GM23338 (cell line): ENCODE measurements at places on chromosomes 1 and 21.
A peak's percentile ranks its signal among the peaks of the same experiment; 100 is the strongest.

DNA sequence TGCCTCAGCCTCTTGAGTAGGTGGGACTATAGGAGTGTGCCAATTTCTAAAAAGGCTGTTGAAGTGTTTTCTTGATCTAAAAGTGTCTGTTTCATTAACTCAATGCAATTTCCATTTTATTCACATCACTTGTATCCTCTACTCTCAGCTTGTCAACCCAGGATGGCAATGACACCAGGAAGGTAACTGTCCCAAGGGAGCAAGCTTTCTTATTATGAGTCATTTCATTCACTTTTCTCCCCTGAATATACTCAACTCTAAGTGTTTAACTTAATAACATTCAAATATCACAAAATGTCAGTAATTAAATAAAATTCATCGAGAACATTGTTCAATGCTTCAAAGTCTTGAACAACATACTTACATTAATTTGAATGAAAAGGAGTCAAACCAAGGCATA, 22.9 kb upstream of the GFI1 start:
- no peak for DNase-seq

DNA sequence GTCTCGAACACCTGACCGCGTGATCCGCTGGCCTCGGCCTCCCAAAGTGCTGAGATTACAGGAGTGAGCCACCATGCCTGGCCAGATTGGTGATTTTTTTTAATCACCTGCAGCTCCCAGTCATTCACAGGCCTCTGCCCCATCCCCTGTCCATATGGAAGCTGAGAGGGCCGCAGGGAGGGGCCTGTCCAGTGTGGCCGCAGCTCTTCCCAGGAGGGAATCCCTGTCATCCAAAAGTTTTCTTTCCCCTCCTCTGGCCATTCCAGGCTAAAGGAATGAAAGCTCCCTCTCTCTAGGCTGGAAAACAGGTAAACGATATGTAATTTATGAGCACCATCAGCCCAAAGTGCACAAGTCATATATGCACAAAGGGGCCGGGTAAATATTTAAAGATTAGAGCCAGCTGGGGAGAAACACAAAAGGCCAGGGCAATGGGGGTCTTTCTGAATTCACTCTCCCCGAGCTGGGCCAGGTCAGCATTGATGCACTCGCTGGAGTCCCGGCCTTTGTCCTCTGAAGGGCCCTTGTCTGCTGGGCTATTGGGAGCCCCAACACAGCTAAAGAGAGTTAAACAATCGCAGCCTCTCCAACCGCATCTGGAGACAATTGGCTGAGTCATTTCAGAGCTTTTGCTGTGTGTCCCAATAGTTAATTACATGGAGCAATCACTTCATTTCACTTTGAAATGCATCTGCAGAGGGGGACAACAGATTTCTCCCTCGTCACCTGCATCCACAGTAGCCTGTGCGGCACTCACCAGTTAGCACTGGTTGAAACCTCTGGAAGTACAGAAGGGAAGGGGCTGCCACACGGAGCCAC, 3.8 kb upstream of the HES3 start:
- peak; percentile 71 for DNase-seq

- DNase-seq, result peak; percentile 58
These were observed 32.9 kb downstream of the RAB3B start for GRCh38 chr1:51957618-51958017.

- no peak for DNase-seq
These were observed 28.4 kb downstream of the EGLN1 start for GRCh38 chr1:231393668-231394067.
